Caki2 (cell line): ENCODE measurements at places on chromosomes 7 and 10. TPM values are rescaled to one million over a fixed set of nuclear protein-coding genes. Genes with fewer than 3 reads are reported as not detected.

Gene SHTN1
- 5.8 and 44.9 TPM in 2 replicates for total RNA-seq

Gene CFAP70
- 0.78 and 3.4 TPM in 2 replicates for total RNA-seq

Gene H2BK1
- total RNA-seq, result not detected in 2 replicates

Gene PPP1R9A
- 8.2 and 10.8 TPM in 2 replicates for total RNA-seq

Gene ABCB1
- 9.0 and 9.8 TPM in 2 replicates for total RNA-seq

Gene GRM3
- total RNA-seq, result not detected in 2 replicates

Gene FAM131B
- 0.03 TPM in 1 of 2 replicates, not detected in the other for total RNA-seq

Gene DDC
- total RNA-seq, result 0.90 and 4.4 TPM in 2 replicates

Gene INPP5A
- total RNA-seq, result 21.2 and 47.5 TPM in 2 replicates

Gene NUDT1
- total RNA-seq, result 64.7 and 89.7 TPM in 2 replicates

Gene FAM3C
- total RNA-seq, result 43.2 and 46.2 TPM in 2 replicates

Gene ARHGEF35
- 3.1 and 4.8 TPM in 2 replicates for total RNA-seq

Gene HOXA5
- total RNA-seq, result 53.0 and 130 TPM in 2 replicates

Gene ADRB1
- total RNA-seq, result 0.30 TPM in 1 of 2 replicates, not detected in the other

Gene ACTR3C
- total RNA-seq, result 3.7 and 23.0 TPM in 2 replicates

Gene NPY4R2
- not detected in 2 replicates for total RNA-seq

Gene ZP3
- 17.1 and 21.8 TPM in 2 replicates for total RNA-seq

Gene NKX2-3
- total RNA-seq, result 0.46 and 2.5 TPM in 2 replicates

Gene MINDY4
- 3.6 and 4.0 TPM in 2 replicates for total RNA-seq
